Retinal pigment epithelial cell (primary cell): ENCODE measurements at places on chromosomes 6 and 20.

- DNase-seq = no peak
Observed at GRCh38 chr6:43277306-43277642, 20.8 kb upstream of the SLC22A7 start.

DNA sequence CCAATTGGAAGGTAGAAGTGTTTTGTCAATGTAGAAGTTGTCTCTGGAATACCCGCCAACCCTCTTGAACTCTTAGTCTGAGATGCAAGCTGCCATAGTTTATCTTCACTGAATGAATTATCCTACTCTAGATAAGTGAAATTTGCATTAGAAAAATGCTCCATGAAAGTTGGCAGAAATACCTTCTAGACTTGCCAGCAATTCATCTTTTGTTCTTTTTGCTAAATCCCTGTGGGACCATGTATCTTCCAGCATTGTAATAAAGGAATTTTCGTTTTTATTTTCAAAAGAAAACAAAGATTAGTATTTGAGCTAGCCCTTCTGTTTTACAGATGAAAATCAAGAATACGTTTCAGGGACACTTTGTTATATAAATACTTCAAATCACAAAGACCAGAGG lies 244.2 kb downstream of the CBLN4 start:
- no peak for DNase-seq

GRCh38 chr6:129281168-129281796 lies 398.3 kb downstream of the LAMA2 start:
- no peak for DNase-seq

DNA sequence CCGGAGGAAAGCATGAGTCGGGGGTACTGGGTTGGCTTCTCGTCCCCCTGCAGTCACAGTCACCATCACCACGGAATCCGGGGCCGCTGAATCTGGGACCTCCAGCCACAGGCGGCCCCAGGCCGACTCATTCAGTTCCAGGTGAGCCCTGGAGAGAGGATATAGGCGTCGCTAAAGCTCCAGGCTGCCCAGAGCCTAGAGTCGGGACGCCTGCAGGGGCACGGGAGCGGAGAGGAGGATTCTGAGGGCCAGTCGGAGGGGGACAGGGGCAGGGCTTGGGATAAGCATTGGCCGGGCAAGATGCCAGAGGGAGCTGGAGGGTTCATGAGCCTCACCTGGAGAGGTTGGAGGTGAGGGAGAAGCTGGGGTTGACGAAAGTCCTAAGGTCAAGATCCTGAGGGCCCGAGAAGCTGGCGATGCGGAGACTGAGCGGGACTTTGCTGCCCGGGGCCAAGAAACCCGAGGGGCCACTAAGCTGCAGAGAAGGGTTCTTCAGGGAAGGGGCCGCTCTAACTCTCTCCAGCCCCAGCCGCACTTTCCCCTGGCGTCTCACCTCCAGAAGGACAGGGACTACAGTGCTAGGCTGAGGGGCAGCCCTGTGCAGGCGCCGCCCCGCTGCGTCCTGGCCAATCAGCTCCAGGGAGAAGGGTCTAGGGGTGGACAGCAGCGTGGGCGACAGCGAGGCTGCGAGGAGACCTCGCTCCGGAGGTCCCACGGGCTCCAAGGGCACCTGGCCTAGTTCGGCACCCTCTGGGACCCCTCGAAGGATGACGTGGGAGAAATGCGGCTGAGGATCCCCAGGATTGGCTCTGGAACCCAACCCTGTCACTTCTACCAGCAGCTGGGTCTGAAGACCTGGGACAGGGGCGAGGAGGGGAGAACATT lies 3.7 kb downstream of the SAPCD1 start:
- no peak for DNase-seq

DNA sequence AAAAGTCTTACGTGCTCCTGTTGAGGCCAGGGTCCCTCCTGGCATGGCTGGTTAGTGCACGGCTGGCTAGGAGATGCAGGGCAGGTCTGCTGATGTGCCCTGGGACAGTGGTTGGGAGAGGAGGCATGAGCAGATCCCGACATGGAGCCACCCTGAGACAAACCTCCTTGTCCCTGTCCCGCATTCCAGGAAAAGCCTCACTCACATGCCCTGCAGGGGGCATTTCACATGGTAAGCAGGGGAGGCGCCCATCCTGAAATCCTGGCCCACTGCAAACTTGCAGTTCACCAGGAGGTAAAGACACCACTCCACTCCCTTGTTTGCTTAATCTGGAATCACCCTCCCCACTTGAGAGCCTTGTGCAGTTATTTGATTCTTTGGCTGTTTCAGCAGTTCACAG lies 116.7 kb upstream of the SLC24A3 start:
- no peak for DNase-seq

DNA sequence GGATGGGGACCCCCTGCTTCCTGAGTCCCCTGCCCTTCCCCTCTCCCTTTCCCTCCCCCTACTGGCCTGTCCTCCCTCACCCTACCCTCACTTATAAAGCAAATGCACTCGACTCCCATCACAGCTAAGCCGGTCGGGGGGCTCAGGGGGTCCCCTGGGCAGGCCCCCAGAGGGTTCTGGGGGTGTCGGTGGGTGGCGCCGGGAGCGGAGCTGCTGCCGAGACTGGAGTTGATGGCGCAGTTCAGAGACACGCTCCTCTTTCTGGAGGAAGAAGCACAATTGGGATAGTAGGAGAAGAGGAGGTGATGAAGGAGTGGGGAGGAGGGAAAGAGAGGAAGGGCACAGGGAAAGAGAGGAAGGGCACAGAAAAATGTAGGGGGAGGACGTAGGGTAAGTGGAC lies 18.5 kb downstream of the OR2H2 start:
- no peak for DNase-seq

DNA sequence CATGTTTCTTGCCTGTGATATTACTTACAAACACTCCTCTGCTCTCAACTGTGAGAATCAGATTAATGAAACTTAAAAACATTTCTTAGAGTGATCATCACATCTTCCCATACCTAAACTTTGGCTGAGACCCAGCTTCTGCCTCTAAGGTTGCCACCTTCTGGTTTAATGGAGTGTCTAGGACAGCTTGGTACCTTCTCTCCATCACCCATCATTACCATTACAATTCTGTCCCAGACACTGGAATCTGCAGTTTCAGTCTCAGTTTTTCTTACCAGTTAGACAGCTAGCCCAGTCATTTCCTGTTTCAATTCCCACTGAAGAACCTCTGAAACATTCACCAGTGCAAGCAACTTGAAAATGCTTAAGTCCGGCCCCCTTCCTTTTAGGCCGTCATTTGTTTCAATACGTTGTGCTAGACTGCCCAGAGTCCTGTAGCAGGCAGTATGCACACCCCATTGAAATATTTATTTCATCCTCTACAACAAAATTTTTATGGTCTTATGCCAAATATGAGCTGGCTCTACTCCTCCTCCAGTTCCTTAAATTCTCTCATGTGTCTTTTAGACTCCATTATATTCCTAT lies 107.0 kb upstream of the FOXO3 start:
- no peak for DNase-seq

DNA sequence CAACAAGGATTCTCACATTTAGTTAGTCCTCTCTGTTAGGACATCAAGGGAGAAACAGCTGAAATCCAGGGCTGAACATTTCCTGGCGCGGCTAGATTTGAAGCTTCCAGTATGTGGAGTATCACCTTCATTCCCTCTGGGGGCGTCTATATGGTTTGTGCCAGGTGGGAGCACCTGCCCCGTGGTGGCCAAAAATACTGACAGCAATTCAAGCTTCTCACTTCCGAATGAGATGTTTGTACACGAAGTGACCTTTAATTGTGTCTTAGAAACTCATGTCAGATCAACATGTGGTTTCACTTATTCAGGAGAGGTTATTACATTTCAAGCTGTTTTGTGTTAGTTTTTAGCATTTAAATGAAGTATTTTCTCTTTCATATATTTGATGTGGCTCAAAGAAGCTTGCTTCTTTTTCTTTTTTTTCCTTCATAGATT lies 67.3 kb upstream of the ZNF217 start:
- DNase-seq = no peak

- DNase-seq = no peak
Observed at GRCh38 chr6:163897669-163898068, 483.2 kb downstream of the QKI start.

GRCh38 chr20:46423342-46423741 lies 16.9 kb upstream of the ELMO2 start:
- DNase-seq = no peak

DNA sequence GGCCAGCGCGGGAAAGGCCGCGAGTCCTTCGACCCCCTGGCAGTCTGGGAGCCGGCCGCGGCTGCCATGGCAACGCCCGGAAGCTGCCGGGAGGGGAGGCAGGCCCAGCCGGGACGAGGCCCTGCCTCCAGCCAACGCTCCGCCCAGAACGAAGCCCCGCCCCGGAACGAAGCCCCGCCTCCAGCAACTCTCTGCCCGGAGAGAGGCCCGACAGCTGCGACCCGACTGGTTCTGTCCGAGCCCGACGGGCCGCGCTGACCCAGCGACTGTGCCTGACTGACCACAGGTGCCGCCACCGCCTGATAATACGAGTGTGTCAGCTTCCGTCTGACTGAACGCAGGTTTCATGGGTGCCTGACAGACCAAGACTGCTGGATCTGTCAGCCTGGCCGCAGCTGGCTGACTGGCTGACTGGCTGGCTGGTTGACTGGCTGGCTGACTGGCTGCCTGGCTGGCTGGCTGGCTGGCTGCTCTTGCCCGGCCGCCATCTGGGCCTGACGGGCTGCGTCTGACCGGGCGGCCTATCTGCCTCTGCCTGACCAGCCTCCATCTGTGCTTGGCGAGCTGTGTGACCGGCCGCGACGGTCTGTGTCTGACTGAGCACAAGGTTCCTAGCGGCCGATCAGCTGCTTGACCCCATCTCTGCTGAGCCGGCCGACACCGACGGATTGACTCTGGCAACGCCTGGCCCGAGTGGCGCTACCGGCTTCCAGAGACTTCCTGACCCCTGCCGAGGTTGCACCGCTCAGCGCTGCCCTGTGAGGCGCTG lies 89.7 kb upstream of the EPB41L1 start:
- DNase-seq = peak; percentile 38

DNA sequence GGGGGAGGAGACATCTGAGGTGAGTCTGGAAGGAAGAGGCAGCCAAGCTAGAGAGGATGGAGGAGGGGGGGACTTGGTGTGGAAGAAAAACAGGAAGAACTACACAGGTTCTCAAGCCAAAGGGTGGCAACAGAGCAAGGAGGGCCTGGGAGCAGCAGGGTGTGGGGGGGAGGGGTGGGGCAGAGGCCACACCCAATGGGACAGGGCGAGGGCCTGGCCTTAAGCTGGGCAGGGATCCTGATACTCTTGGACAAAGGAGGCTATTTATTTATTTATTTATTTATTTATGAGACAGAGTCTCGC lies 359.0 kb downstream of the ZFAND3 start:
- no peak for DNase-seq

GRCh38 chr6:133447924-133448323 lies 206.8 kb downstream of the EYA4 start:
- no peak for DNase-seq

DNA sequence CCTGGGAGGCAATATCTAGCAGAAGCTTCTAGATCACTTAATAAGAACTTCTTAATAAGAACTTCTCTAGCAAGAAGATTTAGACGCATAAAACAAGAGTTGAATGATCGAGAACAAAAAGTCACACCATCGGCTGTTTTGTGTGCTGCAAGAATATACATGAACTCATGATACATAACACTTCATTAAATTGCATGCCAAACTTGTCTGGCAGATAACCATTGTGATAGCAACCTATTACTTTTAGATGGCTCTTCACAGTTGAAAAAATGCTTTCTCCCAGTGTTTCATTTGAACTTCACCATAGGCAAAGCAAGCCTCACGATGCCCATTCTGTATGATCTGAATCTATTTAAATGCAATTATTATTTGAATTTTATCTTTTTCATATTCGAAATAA lies 249.9 kb downstream of the CBLN4 start:
- no peak for DNase-seq

GRCh38 chr6:118589186-118589585 lies 41.1 kb downstream of the PLN start:
- no peak for DNase-seq

GRCh38 chr20:3993109-3993508 lies 22.2 kb downstream of the RNF24 start:
- no peak for DNase-seq

DNA sequence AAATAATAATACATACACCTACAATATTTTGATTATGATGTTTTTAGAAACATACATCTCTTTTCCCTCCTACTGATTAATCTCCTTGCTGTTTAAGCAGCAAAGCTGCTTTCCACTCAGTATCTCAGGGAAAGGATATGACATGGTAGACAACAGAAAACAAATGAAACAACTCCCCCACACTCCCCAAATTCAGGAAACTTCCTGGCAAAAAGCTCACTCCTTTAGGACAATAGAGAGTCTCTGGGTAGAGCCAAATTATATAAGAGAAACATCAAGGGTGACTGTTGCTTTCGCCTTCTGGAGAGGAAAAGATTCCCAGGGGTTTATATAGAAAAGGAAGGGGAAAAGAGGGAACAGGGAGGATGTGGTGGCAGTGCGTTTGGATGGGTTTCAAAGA lies 48.7 kb upstream of the AHI1 start:
- no peak for DNase-seq

DNA sequence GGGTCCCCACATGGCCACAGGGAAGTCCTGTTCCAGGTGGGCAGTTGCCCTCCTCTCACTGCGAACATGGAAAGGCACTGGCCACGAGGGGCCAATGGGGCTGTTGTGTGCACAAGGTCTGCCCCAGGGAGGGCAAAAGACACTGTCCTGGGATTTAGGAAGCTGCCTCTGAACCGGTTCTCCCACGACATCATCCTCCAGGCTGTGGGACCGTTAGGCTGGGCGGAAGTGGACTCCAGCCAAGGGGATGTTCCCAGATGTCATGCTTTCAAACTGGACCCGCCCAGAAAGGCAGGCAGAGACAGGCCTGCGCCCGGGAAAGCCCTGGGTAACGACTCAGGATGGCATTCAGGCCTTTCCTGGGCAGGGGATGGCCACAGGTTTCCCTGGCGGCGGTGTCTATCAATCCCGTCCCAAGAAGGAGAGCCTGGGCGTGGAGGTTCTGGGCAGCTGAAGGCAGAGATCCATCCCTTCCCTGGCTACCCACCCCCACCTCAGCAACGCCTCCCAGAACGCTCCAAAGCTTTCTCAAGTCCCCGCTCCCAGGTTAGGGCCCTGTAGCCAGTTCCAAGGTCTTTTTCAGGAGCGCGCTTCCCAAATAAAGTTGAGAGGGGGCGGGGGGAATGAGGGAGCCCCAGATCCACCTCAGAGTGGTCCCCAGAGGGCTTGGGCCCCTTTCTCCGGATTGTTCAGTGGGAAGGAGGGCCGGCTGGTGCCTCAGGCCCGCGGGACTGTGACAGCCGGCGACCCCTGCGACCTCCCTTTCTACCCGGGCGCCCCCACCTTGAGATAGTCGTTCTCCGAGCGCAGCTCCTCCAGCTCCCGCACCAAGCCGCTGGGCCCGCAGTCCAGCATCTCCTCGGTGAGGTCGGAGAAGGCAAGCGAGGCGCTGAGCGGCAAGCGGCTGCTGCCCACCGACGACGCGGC lies 13.8 kb upstream of the TLDC2 start:
- no peak for DNase-seq

- DNase-seq = no peak
Observed at GRCh38 chr6:154605882-154606370, 95.4 kb upstream of the CNKSR3 start.
